Fibroblast of upper back skin (primary cell): ENCODE measurements at places on chromosomes 3 and 15.

DNA sequence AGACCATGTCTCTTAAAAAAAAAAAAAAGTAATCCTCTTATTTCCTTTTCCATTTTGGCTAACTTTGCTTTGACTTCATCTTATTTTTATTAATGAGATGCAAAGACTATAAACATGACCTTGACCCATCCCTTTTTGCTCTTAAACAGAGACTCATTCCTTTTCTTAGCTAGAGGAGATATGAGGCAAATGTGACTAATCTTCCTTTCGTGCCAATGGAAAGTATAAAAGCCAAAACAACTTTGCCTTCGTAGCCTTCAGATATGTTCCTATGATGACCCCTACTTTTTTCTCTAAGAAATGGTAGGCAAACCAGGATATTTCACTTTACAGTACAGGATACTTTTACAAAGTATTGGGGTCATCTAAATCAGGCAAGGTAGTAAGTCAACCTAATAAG lies 36.9 kb upstream of the GOLGB1 start:
- no peak for DNase-seq

DNA sequence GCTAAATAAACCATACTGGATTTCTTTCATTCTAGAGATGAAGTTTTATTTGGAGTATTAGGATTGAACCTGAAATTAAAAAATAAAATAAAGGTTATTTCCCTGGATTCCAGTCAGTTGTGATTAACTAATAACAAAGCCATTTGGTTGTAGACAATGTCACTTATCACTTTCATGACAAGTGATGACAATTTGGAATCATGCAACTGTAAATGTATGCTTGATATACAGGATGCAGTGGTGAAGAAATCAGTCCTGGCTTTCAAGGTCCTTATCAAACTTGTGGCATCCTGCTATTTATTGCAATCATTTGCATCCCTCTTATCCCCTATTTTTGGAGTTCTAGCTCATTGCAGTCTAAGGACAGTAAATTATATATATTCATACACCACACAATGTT lies 425.2 kb downstream of the CHL1 start:
- DNase-seq: no peak

- peak; percentile 28 for DNase-seq
Measured at GRCh38 chr3:154842536-154842935, 237.6 kb upstream of the MME start.

DNA sequence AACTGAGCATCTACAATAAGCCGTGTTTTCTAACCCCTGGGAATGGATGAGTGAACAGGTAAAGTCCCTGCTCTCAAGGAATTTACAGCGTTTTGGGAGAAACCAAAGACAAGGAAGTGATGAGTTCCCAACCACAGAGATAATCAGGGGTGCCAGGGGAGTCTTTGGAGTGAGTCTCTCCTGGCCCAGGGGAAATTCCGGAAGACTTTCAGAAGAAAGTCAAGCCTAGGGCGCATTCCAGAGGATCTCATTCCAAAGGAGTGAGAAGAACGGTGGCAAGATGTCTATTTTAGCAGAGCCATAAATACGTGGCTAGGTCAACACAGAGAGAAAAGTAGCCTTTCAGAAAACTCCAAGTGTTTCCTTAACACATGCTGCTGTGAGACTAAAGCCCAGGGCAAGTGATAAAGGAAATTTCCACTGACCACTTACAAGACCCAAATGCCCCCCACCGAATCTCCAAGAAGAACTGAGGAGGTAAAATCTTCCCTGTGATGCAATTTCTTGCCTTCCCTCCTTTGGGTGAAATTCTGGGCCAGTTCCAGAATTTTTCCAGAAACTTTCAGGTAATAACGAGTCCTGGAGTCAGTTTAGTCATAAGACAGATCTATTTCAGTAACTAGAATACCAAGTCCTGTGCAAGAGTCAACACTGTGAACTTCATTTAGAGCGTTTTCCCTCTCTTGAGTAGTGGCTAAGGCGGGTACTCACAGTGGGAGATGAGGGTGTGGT lies 437.4 kb downstream of the NR2F2 start:
- DNase-seq: no peak

DNA sequence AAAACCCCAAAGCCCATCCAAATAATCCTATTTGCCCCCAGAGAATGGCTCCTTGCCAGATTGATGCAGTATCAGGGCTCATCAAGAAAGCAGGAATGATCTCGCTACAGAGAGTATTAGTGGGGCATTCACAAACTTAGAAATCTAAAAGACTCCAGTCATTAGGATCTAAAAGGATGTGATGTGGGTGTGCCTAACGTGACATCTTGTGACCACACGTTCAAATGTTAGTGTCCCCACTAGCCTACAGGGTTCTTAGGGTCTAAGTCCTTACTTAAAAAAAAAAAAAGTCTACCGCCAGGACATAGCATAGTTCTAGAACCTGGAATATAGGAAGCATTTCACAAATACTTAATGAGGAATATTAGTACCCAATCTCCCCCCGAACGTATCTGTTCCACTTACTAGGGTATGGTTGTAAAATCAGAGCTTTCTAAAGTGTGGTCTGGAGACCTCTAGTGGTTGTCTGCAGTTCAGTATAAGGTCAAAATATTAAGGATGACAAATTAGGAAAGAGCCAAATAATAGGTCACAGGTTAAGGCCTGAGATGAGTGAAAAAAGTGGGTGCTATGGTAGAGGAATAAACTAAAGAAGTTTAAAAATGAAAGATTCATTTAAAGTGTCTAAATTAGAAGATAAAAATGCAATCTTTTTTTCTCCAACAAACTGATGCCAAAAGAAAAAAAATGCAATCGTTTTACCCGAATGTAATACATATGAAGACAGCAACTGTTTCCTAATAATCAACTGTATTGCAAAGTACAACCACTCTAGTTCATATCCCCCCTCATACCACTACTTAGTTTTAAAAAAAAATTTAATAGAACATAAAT lies 4.2 kb upstream of the CHRM5 start:
- DNase-seq: peak; percentile 50

DNA sequence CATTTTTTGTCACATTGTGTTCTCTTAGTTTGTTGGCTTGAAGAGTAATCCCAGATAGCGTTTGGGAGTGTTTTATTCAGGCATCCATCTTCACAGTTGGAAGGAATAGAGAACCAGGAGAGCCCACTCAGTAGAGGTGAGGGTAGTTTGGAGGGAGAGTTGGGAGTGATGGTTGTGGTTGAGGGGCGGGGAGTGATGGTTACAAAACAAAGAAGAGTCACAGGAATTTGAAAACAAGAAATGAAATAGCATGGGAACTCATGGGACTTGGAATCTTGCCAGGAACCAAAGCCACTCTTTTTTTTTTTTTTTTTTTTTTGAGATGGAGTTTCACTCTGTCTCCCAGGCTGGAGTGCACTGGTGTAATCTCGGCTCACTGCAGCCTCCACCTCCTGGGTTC lies 36.3 kb downstream of the DUT start:
- DNase-seq: no peak

GRCh38 chr3:126667631-126668449 lies 12.9 kb upstream of the TXNRD3 start:
- DNase-seq: no peak

- DNase-seq: no peak
Measured at GRCh38 chr15:29018120-29018805, 132.5 kb downstream of the APBA2 start.

DNA sequence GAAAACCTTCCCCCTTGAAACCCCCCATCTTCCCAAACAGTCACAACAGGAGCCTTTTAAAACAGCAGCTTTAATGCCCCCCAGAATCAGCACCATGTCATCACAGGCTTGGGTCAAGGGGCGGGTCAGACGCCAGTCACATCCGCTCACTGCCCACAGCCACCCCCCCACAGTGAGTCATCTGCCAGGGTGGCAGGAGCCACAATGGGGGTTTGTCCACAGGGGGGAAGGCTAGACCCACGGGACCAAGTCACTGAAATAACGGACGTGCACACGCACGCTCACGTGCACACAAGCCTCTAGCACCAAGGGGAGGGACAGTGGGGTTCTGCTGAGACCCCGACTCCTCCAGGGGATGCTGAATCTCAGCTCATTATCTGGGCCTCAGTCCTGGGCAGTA lies 441 bp upstream of the UCN2 start:
- DNase-seq: peak; percentile 40
